NCI-H187 (cell line): ENCODE measurements at places on chromosomes 13 and 19.

DNA sequence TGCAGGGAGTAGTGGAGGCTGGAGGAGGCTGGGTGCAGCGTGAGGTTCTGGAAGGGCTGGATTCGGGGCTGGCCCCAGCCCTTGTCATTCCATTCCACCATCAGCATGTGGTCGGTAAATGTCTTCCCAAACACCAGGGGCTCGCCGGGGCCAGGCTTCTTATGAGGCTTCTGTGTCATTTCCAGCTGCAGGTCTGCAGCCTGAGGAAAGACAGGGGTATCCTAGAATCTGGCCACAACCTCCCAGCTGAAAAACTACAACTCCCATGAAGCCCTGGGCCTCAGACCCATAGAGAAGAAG is 4.4 kb downstream of the BCAT2 start:
- no peak for DNase-seq

- no peak for DNase-seq
These were observed 1.8 kb upstream of the ICAM4 start for GRCh38 chr19:10284960-10285278.

GRCh38 chr13:32443111-32443510 is 15.2 kb upstream of the N4BP2L1 start:
- DNase-seq: no peak

GRCh38 chr13:38662362-38662761 is 24.5 kb upstream of the FREM2 start:
- no peak for DNase-seq

DNA sequence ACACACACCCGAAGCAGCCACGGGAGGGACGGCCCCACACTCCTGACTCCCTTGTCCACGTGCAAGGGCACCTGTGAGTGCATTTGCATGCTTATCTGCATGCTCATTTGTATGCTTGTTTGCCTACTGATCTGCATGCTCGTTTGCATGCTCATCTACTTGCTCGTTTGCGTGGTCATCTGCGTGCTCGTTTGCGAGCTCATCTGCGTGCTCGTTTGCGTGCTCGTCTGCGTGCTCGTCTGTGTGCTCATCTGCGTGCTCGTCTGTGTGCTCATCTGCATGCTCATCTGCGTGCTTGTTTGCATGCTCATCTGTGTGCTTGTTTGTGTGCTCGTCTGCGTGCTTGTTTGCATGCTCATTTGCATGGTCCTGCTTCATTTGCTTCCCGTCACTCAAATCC is 23.8 kb downstream of the SHC2 start:
- no peak for DNase-seq
